ENCODE measurements at places on chromosomes 1 and 21.

- DNase-seq, result no peak
These were observed 240.2 kb downstream of the ST6GALNAC3 start for GRCh38 chr1:76314730-76315129.

DNA sequence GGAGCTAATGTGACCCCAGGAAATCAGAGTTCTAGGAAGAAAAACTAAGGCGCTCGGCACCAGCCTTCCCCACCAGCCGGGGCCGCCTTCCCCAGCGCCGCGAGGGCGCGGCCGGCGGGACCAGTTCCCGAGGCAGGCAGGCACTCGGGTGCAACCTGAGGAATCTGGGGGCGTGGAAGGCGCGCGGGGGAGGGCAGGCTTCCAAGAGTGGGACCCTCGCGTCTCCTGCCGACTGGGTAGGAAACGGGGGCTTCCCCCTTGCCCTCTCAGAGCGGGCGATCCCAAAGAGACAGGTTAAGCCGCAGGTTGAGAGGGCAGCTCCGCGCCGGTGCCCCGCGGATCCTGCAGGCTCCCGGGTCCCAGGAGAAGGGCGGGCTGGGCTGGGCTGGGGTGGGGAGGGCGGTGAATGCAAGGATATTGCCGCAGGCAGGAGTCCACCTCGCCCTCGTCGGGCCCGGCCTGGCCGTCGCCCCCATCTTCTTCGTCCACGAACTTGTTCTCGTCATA, 431 bp downstream of the ARPC5 start:
- DNase-seq, result no peak

GRCh38 chr1:25501235-25502058, 42.0 kb upstream of the LDLRAP1 start:
- DNase-seq, result no peak

GRCh38 chr1:155126556-155127104, 1.0 kb upstream of the EFNA1 start:
- no peak for DNase-seq

DNA sequence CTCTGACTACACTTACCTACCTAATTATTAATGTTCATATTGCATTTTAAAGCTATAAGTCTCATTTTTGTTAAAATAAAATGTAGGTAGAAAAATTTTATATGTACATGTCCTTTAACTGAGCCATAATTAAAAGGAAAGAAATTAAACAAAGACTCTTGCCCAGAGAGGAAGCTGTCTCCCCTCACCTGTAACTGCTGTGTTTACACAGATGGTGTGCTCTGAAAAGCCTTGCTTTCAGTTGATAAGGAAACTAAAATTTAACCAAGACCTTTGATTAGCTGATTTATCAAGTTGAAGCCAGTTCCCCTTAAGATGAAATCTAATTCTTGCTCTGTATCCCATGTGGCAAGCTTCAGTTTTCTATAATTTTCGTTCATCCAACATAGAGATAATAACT, 213.5 kb downstream of the LYPLAL1 start:
- DNase-seq, result no peak

GRCh38 chr1:147171399-147172167, 687 bp downstream of the PRKAB2 start:
- DNase-seq, result no peak

- no peak for DNase-seq
These were observed 9.4 kb downstream of the CFHR4 start for GRCh38 chr1:196897158-196897828.

DNA sequence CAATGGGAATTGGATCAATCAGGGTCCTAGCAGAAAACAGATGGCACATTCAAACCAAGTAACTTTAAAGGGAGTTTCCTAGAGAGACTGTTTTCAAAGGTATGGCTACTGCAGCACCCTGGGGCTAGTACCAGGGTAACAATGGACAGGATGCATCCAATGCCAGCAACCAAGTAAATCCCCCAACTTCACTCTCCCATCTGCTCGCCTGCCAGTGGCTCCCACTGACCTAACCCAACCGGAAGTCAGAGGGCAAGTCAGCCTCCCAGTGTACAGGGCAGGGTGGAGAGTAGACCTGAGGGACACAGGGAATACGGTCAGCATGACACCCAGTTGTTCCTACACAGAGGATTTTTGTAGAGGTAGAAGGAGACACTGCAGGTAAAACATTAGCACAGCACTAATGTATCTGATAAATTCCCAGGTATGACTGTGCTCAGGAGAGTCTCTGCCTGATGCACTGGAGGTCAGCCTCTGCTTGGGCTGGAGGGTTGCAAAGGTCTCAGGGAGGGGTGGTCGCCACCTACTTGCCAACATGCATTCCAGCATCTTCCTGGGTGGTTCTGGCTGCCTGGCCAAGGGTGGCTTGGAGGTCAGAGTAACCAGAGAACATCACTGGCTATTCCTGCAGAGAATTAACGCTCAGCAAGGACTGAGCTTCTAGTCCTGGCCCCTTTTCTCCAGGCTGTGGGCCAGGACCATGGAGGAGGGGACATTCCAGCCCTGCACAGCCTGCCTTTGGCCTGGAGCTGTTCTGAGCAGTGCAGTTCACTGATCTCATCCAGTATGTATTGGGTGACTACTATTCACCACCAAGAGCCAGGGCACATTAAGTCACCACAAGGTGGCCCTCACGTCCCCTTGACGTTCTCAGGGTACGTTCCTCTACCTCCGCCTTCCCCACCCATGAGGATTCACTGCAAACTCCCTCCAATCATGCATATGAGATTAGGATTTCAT, 5.1 kb upstream of the GJA4 start:
- no peak for DNase-seq

DNA sequence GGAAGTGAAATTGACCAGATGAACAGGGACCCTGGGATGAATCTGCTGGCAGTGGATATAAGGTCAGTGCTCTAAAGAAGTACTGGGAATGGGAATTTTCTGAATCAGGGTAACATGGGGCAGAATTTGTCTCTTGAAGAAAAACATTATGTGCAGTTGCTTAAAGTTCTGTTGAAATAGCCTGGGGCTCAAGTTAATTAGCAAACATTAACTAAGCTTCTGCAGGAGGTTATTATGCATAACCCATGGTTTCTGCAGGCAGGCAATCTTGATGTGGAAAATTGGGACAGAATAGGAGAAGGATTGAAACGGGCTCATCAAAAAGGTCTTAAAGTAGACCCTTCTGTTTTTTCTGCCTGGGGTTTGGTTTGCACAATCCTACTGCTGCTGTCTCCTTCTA, 14.0 kb downstream of the GSTM5 start:
- no peak for DNase-seq

DNA sequence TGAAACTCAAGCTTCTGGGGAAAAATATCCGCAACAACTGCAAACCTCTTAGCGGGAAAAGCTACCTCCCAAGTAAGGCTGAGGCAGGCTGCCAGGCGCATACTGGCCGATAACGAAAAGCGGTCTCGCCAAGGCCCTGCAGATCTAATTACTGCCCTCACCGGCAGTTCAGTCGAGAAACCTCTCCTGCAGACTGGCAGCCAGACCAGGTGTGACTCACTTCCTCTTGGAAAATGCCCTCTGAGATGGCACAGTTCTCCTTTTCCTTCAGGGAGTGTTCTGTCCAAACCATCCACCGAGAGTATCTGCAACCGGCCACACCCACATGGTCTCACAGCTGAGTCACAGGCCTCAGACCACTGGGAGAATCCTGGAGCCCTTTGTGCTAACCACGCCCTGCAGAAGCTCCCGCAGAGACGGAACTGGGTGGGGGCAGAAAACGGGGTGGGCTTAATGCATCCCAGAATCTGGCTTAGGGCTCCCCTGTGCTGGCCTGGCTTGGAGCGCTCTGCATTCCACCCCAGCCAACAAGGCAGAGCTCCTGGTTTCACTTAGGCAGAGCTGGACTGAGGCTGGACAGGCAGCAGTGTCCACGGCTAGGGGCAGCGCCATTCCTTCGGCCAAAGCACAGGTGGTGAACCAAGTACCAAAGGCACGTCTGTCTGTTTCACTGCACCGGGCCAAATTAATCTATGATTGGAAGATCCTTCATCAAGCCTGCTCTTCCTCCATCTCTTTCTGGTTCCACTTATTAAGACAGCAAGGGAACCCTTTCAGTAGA, 1.2 kb downstream of the S100A10 start:
- peak; percentile 63 for DNase-seq

DNA sequence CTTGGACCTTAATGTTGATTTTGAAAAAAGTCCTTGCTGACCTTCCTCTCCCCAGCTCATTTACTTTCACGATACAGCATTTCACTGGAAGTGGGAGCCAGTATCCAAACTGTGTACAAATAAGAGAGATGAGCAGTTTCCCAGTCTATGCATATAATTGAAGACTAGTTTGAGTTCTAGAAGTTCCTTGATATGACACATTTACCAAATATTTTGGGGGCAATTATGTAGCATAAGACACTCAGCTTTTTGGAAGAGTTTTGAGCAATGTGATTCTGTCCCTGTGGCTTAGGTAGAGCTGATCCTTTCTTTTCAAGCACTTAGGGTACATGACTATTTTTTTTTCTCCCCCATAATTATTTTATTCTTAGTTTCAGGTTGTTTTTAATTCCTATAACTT, 26.4 kb downstream of the GIPC2 start:
- no peak for DNase-seq

GRCh38 chr21:38027901-38028498, 111.7 kb upstream of the KCNJ6 start:
- DNase-seq, result no peak

DNA sequence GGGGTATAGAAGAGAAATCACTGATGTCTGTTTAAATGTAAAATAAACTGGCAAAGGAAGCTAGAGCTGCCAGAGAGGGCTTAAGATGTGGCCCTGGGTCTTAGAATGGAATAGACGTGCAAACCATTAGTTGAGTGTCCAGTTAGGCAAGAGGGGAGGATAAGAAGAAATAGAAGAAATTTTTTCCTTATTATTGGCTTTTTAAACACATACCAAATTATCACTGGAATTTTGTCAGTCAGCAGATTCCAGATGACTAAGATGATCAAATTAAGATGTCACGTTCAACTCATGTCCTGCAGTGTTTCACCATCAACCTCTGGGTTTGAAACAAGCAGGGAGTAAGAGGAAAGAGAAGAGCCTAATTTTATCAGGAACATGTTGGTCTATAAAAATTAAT, 71.6 kb upstream of the C1orf21 start:
- no peak for DNase-seq

- no peak for DNase-seq
These were observed 20.0 kb downstream of the UBASH3A start for GRCh38 chr21:42423685-42424084.

DNA sequence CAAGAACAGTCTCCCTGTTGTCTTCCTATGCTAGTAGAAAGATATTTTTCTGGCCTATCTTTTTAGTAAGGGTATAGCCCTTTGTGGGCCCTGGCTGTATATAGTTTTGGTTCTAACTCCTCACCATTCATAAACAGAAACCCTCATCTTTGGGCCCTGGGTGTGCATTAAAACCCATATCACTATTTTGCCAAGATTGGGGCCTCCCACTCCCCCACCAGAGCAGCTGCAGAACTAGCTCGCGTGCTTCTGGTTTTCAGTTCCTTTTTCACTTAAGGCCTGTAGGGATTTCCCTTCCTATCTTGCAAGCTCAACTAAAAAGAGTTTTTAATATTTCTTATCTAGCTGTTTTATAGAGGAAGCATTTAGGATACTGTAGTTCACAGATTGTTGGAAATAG, 106.4 kb downstream of the RGL1 start:
- DNase-seq, result no peak

DNA sequence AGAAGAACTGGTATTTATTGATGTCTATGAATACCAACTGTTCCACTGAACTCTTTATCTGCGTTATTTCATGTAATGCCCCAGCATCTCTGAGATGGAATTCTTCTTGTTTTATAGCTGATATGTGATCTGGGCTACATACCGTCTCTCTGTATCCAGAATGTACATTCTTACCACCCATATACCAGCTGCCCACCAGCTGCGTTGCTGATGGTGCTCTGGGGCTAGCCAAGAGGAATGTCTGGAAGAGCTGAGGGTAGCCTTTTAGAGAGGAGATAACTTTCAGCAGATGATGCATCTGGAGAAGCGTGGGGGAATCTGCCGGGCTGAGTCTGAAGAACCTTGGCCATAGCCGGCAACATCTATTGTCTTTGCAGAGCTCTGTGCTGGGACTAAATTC, 137.5 kb downstream of the RYR2 start:
- DNase-seq, result no peak

- no peak for DNase-seq
These were observed 550 bp upstream of the NFYC start for GRCh38 chr1:40690771-40691537.

DNA sequence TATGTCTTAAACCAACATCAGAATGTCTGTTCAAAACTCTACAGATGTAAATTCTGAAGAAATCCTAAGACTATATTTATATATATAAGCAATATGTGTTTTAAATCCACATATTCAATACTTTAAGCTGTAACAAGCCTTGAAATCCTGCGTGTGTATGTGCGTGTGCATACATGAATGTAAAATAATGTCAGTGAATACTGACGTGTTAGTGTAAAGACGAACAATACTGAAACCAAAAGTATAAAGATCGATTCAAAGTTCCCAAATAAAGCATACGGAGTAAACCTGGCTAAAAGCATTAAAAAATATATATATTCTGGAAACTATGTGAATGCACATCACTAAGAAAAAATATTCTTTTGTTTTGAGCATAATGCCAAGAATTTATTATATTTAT, 668.6 kb upstream of the NCAM2 start:
- no peak for DNase-seq

- no peak for DNase-seq
These were observed 24.1 kb upstream of the MPZL1 start for GRCh38 chr1:167697667-167698141.

- DNase-seq, result no peak
These were observed 13.3 kb downstream of the FAM151A start for GRCh38 chr1:54610048-54610447.

DNA sequence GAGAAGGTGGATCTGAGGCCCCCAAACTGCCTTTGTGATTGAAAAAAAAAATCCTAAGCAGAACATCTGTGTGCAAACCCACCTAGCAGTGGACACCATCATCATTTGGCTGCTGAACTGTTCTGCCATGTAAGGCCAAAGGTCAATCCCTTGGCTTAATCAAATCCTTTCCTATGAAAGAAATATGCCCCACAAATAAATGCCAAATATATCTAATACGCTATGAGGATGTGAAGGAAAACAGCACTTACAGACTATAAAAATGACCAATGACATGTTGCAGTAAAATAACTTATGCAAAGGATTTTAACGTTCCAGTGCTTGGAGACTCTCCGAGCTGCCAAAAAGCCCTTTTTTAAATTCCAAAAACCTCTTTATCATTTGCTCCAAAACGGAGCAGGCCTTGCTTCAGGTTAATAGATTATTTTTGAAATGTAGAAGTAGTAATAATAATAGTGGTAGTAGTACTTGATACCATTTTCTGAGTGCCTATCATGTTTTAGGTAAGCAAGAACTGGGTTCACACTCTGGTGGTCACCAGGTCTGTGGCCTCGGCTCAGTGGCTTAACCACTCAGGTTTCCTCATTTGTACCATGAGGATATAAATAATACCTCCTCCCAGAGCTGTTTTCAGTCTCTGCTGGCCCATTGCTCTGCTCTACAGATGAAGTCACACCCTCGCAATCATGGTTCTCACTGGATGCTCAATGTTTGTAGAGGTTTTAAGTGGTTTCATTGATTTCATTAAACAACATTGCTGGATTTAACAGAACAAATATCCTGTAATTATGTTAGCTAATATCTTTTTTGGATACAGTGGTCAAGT, 47.9 kb upstream of the EDEM3 start:
- no peak for DNase-seq

GRCh38 chr1:53420341-53420740, 38.9 kb upstream of the DMRTB1 start:
- no peak for DNase-seq

- DNase-seq, result no peak
These were observed 371.2 kb downstream of the NPHP4 start for GRCh38 chr1:5620997-5621396.

- peak; percentile 59 for DNase-seq
These were observed 43.5 kb upstream of the RAB4A start for GRCh38 chr1:229227298-229227919.

- DNase-seq, result no peak
These were observed 75.2 kb upstream of the S1PR1 start for GRCh38 chr1:101161619-101162018.
